ENCODE measurements at places on chromosomes 1 and 21. TPM values are rescaled to one million over a fixed set of nuclear protein-coding genes. Genes with fewer than 3 reads are reported as not detected.

The FLG gene
- not detected for total RNA-seq

The PCAT6 gene
- total RNA-seq = 0.33 TPM

The MXRA8 gene
- 0.62 TPM for total RNA-seq

The PRKACB gene
- 47.7 TPM for total RNA-seq

The EFNA3 gene
- total RNA-seq = 0.36 TPM

The ST6GALNAC5 gene
- total RNA-seq = 1.2 TPM

The OR2AK2 gene
- total RNA-seq = not detected

The CAMK2N1 gene
- 0.93 TPM for total RNA-seq

The F3 gene
- 5.1 TPM for total RNA-seq

The JAK1 gene
- 64.5 TPM for total RNA-seq

The OR2L3 gene
- not detected for total RNA-seq

The PRKAA2 gene
- total RNA-seq = under 0.01 TPM

The FMO1 gene
- not detected for total RNA-seq

The ASTN1 gene
- total RNA-seq = not detected

The PDC gene
- total RNA-seq = not detected

The HAO2 gene
- 10.0 TPM for total RNA-seq

The FAM131C gene
- not detected for total RNA-seq

The COL24A1 gene
- 0.36 TPM for total RNA-seq

The S100A4 gene
- 2.9 TPM for total RNA-seq

The NUF2 gene
- 24.6 TPM for total RNA-seq

The CFAP107 gene
- total RNA-seq = not detected

The HS2ST1 gene
- total RNA-seq = 16.2 TPM

The NBPF10 gene
- 0.73 TPM for total RNA-seq

The CTSK gene
- 327 TPM for total RNA-seq

The SPATC1L gene
- 3.1 TPM for total RNA-seq

The LAMC2 gene
- 0.34 TPM for total RNA-seq

The TRABD2B gene
- total RNA-seq = not detected

The PLA2G2F gene
- total RNA-seq = not detected

The NBPF26 gene
- 3.8 TPM for total RNA-seq

The CD1E gene
- total RNA-seq = not detected

The RRP1 gene
- total RNA-seq = 38.1 TPM

The UTS2 gene
- not detected for total RNA-seq

The FAM72B gene
- total RNA-seq = 4.0 TPM

The FMOD gene
- total RNA-seq = under 0.01 TPM

The IPO13 gene
- 49.2 TPM for total RNA-seq

The MYCL gene
- under 0.01 TPM for total RNA-seq

The ERICH3 gene
- total RNA-seq = not detected

The CHIT1 gene
- not detected for total RNA-seq

The RIPPLY3 gene
- not detected for total RNA-seq

The LRRC7 gene
- not detected for total RNA-seq

The SLAMF9 gene
- total RNA-seq = 8.2 TPM

All from melanocyte of skin (primary cell).